ENCODE measurements at places on chromosomes 12 and 14.
A peak's percentile ranks its signal among the peaks of the same experiment; 100 is the strongest.

- peak; percentile 89 for DNase-seq
These were observed 300.1 kb downstream of the AKAP6 start for GRCh38 chr14:32629236-32629635.

GRCh38 chr14:102252834-102253801 lies 51.8 kb downstream of the MOK start:
- no peak for DNase-seq

DNA sequence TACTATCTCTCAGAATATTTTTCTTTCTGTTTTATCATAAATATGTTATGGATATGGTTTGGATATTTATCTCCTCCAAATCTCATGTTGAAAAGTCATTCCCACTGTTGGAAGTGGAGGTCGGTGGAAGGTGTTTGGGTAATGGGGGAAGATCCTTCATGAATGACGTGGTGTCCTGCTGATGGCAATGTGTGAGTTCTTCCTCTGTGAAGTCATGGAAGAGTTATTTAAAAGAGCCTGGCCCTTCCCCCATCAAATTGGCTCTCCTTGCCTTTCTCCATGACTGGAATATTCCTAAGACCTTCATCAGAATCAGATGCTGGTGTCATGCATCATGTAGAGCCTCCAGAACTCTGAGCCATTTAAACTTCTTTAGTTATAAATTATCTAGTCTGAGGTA lies 1291.6 kb downstream of the FSCB start:
- DNase-seq, result no peak

DNA sequence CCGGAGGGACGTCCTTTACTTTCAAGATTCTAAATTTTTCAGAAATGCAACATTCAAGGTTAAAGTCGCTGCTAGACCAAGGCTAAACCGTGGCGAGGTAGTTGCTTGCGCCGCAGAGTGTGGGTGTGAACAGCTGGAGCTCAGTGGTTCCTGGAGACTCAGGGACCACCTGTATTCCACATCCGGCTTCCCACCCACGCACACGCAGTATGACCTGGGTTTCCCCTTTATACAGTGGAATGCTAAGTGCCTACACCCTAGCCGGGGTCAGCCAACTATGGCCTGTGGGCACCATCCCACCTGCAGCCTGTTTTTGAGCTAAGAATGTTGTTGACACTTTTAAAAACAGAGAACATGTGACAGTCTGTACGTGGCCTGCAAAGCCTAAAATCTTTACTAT lies 42.9 kb upstream of the TESC start:
- DNase-seq, result no peak

DNA sequence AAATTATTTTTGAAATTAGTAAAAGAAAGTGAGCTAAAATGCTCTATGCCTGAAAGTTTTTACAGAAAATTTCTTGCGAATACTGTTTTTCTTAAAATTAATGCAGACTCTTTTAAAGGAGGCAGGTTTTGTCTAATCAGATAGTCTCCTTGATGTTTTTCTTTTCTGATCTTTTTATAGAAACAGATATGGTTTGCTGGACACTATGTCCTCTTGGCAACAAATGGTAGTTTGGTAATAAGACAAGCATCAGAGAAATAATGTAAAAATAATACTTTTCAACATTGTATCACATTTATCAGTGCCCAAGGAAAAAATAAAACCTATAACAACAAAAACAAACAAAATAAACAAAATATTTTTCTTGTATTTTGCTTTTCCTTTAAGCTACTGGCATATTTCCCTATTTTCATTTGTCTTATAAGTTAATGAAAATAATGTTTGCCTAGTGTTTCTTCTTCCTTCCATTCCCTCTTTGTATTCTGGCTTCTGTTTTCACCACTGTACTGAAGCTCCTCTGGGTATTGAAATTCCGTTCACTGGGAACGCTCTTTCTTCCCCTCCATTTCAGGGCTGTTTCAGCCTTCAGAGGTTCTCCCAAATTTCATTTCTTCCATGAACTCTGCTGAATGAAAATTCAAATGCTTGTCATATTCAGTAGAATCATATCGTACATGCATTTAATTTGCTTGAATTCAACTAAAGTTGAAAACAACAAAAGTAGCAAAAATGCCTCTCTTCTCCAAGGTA lies 115.3 kb downstream of the TRMT5 start:
- no peak for DNase-seq

- no peak for DNase-seq
These were observed 85.6 kb downstream of the GLT1D1 start for GRCh38 chr12:128938886-128939285.

All from NCI-H2029 treated with DMSO at 0.1 percent for 48 hours (cell line).